ENCODE measurements at places on chromosomes 13 and 19.

DNA sequence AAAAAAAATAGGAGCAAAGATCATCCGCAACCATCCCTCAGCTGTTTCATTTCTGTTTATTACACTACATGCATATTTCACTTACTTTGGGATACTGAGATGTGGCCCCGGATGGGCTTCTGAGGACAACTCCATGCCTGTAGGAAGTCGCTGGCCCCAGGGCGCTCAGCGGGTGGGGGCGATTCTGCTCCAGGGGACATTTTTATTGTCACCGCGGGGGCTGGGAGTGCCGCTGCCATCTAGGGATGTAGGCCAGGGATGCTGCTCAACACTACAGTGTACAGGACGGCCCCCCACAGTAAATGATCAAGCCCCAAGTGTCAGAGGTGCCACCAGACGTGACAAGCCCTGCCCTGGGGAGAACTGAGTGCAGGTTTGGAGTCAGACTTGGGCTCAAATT is 6.4 kb upstream of the BST2 start:
- DNase-seq, result no peak

GRCh38 chr19:47598407-47599349 is 10.3 kb upstream of the BICRA start:
- DNase-seq, result peak; percentile 67

- DNase-seq, result no peak
Measured at GRCh38 chr13:95559100-95559499, 6.6 kb downstream of the CLDN10 start.

- peak; percentile 83 for DNase-seq
Measured at GRCh38 chr19:48874303-48875135, 2.3 kb downstream of the PPP1R15A start.

DNA sequence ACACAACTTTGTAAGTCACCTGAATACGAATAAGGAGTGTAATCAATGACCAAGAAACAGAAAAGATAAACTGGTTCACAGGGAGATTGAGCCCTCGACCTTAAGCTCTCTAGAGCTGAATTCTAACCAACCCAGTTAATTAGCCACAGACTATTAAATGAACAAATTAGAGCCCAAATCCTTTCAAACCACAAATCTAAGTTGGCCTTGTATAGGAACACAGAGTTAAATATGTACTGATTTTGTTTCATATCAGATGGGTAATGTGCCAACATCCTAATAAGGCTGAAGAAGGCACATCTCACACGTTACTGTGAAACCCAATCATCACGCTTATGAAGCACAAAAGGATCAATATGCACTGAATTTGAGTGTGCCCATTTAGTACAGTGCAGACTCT is 156.1 kb downstream of the LHFPL6 start:
- no peak for DNase-seq

- DNase-seq, result no peak
Measured at GRCh38 chr13:97945342-97945741, 8.1 kb upstream of the IPO5 start.

DNA sequence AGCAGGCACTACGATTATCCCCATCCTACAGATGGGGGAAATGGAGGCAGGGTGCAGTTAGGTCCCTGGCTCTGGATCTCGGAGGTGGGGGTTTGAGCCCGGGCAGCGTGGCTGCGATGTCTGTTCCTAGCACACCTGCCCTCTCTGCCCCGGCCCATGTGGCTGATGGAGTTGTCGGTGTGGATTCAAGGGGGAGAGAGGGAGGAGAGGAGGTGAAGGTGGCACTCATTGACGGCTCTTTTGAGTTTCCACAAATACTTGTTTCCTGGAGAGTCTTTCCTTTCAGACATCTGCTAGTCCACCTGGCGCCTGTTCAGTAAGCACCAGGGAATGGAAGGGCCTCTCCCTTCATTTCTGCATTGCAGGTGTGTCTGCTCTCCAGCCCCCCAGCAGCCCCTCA is 69.9 kb downstream of the ARHGEF18 start:
- no peak for DNase-seq

DNA sequence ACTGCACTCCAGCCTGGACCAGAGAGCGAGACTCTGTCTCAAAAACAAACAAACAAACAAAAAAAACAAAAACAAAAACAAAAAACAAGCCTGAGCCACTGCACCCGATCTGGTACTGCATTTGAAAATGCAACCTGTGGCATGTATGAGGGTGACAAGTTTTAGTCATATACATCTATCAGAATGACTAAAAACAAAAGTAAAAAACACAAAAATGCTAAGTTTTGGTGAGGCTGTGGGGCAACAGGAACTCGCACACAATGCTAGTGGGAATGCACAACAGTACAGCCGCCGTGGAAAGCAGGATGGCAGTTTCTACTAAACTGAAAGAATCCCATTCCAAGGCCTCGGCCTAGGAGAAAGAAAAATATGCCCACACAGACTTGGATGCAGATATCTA is 7.8 kb downstream of the EBPL start:
- no peak for DNase-seq

GRCh38 chr19:12994701-12995595 is at the start of gene NFIX:
NFIX (plus strand) TSS chr19:12995475; CDS start chr19:12995838, 363 bp downstream.
- DNase-seq, result peak; percentile 66

- no peak for DNase-seq
Measured at GRCh38 chr19:48628486-48629296, 8.5 kb downstream of the DBP start.

DNA sequence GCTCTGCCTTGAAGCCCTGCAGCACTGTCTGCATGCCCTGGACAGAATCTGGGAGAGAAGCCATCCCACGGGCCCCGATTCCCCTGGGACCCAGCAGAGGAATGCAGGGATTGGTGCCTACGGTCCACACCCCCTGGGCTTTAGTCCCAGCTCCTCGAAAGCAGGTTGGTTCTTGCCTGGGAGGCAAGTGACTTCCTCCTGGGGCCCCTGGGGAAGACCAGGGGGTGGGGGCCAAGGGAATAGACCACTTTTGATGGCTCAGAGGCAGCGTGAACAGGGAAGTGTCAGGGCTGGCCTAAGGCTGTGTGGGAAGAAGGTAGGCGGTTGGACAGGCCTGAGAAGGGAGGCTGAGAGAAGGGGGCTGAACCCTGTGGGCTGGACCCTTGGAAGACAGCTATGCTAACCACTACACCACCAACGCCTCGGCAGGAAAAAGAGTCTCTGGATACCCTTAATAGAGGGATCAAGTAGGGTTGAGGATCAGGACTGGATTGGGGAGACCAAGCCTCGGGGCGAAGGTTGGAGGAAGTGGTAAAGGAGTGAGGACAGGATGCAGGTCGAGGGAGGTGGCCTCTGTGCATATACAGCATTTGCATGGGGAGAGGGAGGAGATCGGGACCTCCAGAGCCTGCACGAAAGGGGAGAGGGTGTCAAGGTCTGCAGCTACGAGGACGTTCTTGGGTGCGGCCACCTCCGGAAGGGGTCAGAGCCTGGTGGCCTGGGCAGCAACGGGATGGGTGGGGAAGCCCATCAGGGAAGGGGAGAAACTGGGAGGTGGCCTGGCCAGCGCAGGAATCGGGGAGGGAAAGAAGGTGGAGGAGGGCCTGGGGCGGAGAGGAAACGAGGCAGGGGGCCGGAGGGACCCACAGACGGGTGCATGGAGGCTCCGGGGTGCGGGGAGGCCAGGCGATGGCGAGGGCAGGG is 709 bp downstream of the DPP9 start:
- DNase-seq, result peak; percentile 17

DNA sequence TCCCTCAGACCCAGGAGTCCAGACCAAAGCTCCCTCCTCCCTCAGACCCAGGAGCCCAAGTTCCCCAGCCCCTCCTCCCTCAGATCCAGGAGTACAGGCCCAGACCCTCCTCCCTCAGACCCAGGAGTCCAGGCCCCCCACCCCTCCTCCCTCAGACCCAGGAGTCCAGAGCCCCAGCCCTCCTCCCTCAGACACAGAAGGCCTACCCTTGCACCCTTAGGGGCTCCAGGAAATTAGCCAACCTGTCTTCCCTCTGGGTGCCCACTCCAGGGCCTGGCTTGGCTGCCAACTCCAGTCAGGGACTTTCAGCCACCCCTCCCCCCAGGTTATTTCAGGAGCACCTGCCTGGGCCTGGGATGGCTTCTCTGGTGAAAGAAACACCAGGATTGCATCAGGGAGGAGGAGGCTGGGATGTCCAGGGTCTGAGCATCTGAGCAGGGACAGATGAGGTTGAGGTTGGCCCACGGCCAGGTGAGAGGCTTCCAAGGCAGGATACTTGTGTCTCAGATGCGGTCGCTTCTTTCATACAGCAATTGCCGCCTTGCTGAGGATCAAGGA is at the start of gene FGF21:
Gene FGF21, plus strand, starts transcription at position 441 of the 558 bp plus-strand sequence. CDS start 713 bp downstream, outside the sequence.
- no peak for DNase-seq

- DNase-seq, result no peak
Measured at GRCh38 chr13:51067210-51067701, 43.8 kb downstream of the C13orf42 start.

DNA sequence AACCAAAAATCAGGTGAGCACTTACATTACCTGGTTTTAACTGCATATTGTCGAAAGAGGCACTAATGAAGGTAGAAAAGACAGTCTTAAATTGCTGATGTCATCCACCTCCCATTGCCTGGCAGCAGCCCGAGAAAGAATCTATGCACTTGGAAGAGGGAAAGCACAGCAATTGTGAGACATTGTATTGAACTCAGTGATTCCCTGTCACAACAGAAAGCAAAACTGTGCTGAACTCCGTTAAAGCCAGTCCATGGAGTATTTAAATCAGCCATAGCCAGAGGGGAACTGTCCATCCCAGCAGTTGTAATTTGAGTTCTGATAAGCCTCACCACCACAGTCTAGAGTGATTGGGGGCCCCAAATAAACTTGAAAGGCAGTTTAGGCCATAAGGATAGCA is 466.6 kb upstream of the PCDH9 start:
- DNase-seq, result no peak

GRCh38 chr19:3503036-3503572 is 2.6 kb upstream of the DOHH start:
- DNase-seq, result no peak

DNA sequence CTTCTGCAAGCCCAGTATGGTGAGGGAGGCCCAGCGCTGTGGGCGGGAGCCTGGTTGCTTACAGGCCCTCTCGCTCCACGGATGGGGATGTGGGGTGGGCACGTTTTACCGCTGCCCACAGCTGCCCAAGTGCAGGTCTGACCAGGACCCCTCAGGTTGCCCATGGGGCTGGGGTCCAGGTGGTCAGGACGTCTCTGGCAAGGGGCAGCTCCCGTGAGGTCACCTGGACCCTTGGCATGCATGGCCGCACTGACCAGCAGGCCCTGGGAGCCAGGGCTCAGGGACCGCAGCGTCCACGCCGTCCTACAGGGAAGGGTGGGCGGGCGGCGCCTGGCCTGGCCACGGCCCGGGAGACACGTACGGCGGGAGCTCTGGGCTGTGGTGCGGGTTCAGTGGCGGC is 32.8 kb downstream of the GAS6 start:
- no peak for DNase-seq

DNA sequence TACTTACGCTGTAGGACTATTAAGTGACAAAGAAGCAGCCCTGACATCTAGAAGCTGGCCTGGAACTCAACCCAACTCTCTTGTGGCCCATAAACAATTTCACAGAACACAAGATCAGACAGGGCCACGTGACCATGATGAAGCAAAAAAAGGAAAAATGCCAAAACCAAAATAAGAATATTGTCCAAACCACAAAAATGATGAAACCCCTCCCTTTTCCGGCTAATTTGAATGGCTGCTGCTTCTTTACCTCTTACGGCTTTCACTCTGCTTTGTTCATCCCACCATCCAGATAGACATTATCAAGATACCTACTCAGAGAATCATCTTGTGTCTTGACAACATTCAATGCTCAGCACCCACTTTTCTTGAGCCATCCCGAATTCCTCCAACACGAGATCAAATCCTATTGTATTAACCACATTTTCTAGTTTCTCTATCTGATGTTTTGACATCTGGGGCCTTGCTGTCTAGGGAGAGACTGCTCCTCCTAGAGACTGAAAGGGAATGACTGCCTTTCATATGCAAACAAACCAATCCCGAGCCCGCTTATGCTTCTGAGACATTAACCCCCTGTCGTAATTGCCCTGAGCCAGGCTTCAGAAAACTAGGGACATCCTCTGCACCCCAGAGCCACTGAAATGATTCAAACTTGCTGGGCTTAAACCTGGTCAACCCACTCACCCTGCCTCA is 186.3 kb downstream of the TDRD3 start:
- DNase-seq, result no peak

- DNase-seq, result no peak
Measured at GRCh38 chr19:271856-272255, 19.3 kb downstream of the PLPP2 start.

- no peak for DNase-seq
Measured at GRCh38 chr13:95199896-95200295, 101.4 kb downstream of the ABCC4 start.

- peak; percentile 38 for DNase-seq
Measured at GRCh38 chr13:25375727-25376358, 4.1 kb downstream of the ATP8A2 start.

GRCh38 chr19:7294558-7295212 is 471 bp upstream of the INSR start:
- peak; percentile 50 for DNase-seq

DNA sequence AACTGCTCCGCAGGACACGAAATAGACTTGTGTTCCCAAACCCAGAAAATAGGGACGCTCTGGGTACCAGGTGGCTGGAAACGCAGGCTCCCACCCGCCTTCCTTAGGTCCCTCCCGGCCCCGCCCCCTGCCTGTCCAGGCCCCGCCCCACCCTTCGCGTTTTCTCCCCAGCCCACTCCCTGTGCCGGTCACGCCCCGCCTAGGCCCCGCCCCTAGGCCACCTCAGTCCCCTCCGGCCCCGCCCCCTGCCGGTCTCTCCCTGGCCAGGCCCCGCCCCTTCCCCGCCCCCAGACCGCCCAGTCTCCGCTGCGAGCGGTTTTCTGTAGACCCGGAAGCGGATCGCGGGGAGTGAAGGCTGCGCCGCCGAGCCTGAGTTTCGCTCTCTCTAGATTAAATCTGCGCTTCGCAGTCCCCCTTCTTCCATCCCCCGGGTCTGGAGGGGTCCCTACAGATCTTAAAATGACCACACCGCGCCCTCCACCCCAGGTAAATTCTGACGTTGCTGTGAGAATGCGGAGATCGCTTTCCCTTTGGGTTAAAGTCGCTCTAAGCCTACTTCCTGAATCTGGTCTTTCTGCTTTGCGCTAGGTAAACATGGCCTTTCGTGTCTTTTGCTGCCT is 3.7 kb upstream of the ZNF665 start:
- peak; percentile 94 for DNase-seq

Data from inflammatory macrophage treated with lipopolysaccharide for 4 hours (primary cell).